ENCODE measurements at places on chromosomes 12 and 14.
A peak's percentile ranks its signal among the peaks of the same experiment; 100 is the strongest.

DNA sequence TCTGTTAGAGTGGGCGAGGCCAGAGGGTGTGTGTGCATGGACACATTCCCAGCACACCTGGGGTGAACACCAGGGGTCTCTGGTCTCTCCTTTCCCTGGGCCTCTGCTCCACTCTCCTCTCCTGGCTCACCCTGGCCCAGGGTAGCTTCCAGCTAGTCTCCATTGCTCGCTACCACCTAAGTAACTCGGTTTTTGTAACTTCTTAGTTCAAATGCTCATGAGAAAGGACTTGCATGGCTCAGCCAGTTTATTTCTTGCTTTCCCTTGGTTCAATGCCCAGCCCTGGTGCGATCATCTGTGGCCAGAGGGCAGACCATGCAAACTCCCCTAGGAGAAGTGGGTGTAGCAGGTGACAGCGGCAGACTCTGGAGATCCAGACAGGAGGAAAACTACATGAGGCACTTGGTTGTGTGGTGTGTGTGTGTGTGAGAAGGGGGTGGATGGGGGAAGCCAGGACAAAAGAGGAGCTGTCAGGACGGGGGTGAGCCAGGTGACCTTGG lies 8.9 kb upstream of the ACVR1B start:
- DNase-seq: no peak

GRCh38 chr12:69252033-69252432 lies 12.7 kb downstream of the CPSF6 start:
- DNase-seq: no peak

DNA sequence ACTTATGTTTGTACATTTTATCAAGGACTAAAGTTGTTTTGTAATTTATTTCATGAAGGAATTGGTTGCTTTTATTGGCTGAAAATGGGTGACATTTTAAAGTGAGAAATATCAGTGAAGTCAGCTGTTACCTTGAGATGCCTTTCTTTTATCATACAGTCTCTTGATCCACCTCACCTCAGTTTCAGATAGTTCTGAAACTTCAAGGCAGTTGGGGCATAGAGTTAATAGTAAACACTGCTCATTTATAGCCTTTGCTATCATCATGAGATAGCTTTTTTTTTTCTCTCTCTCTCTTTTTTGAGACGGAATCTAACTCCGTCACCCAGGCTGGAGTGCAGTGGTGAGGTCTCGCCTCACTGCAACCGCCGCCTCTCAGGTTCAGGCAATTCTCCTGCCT lies 76.7 kb downstream of the MON2 start:
- no peak for DNase-seq

DNA sequence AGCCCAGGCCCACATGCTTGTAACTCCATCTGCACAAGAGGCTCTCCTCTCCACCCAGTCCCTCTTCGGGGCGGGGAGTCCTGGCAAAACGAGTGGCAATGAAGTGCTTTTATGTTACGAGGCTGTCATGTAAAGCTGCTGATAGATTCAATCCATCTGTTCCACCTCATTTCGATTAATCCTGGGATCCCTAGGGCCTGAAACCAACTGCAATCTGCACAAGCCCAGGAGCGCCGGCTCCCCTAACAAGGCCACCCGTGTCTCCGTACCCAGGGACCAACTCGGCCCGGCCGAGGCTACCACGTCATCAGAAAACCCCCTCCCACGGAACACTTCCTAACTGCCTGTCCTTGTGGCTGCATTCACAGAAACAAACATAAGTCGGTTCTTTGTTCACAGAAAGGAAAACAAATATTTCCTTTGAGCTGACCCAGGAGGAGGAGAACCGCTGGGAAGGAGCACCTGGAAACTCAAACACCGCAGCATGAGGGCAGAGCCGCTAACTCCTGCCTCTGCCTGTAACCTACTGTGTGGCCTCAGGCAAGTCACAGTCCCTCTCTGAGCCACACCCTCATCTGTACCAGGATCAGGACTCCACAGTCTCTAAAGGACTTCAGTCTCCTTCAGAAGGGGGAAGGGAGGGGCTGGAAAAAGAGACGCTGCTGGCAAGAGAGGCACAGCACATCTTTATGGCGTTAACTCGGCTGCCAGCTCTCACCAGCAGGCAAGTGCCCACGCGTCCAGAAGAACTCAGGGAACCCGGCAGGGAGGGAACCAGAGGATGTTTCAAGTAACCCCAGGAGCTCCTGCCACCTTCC lies 47.8 kb downstream of the CCDC88C start:
- no peak for DNase-seq

DNA sequence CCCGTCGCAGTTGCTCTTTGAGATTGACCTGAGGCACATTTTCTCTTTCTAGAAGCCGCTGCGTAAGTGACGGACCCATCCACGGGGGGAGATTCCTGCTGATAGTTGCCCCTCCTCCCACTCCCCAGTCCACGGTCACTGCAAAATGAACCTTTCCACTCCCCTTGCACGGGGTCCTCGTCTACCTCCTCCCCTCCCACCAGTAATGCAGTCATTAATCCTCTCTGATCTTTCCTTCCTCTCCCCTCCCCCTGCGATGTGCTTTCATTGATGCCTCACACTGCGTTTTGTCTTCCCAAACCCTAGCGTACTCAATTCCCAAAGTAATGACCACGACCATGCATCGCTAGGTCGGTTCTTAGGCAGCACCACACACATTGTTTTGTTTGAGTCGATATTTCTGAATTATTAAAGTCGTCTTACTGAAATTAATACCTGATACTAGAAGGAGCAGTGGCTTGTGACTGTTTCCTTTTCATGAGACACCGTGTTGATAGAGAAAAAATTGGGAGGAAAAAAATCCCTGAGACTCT lies 857 bp downstream of the ETNK1 start:
- peak; percentile 45 for DNase-seq

DNA sequence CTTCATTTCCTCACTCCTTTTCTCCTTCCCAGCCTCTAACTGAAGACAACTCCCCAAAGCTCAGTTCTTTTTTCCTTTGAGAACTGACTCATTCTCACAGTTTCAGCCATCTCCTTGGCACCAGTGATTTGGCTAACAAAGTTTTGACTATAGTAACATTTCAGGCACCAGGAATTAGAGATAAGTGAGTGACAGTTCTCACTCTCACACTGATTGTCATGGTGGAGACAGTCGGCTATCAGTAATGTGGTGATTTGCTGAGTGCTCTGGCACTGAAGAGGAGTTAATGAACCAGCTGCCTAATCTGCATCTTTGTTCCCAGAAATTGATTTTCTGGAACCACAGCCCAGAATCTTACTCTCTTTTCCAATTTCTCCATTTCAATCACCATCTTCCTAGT lies 29.5 kb downstream of the HELB start:
- no peak for DNase-seq

GRCh38 chr14:94161058-94161457 lies 13.1 kb upstream of the PPP4R4 start:
- no peak for DNase-seq

- DNase-seq: no peak
Measured at GRCh38 chr14:102086709-102086971, 204 bp downstream of the HSP90AA1 start.

DNA sequence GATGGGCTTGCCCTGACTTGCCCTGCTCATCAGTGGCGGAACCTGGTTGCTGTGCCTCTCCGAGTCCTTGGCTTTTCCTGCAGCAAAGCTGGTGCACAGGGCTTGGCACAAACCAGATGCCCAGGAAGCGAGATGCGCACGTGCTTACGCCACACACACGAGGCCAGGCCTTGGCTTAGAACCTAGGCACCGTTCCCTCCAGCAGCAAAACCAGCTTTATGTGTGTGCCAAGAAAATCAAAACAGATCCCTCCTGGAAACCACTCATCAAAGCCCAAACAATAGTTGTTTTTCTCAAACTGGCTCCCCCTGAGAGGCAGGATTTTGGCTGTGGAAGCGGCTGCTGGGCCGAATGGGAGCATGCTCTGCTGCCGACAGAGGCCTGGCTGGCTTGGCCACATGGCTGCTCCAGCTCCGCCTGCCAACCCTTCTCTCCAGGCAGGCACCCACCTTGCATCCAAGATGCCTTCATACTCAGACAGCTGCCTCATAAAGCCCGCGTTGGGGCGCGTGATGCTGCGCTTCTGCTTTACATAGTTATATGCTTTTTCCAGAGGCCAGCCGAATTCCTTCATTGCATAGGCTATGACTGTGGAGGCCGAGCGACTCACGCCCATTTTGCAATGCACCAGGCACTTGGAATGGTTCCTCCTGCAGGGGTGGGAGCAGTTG lies 58.7 kb downstream of the SSH1 start:
- peak; percentile 50 for DNase-seq

GRCh38 chr12:53225635-53226424 lies 6.2 kb downstream of the RARG start:
- DNase-seq: no peak

GRCh38 chr12:29160230-29160629 lies 11.2 kb downstream of the FAR2 start:
- no peak for DNase-seq

- no peak for DNase-seq
Measured at GRCh38 chr12:82904219-82904790, 217.6 kb downstream of the TMTC2 start.

- no peak for DNase-seq
Measured at GRCh38 chr12:110775997-110776396, 33.3 kb upstream of the PPP1CC start.

DNA sequence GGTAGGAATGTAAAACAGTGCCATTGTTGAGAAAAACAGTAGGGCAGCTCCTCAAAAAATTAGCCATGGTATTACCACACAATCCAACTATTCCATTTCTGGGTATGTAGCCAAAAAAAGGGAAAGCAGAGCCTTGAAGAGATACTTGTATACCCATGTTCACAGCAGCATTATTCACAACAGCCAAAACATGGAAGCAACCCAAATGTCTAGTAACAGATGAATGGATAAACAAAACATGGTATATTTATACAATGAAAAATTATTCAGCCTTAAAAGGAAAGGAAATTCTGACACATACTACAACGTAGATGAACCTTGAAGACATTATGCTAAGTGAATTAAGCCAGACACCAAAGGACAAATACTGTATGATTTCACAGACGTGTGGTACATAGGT lies 67.6 kb upstream of the GNG2 start:
- peak; percentile 14 for DNase-seq

DNA sequence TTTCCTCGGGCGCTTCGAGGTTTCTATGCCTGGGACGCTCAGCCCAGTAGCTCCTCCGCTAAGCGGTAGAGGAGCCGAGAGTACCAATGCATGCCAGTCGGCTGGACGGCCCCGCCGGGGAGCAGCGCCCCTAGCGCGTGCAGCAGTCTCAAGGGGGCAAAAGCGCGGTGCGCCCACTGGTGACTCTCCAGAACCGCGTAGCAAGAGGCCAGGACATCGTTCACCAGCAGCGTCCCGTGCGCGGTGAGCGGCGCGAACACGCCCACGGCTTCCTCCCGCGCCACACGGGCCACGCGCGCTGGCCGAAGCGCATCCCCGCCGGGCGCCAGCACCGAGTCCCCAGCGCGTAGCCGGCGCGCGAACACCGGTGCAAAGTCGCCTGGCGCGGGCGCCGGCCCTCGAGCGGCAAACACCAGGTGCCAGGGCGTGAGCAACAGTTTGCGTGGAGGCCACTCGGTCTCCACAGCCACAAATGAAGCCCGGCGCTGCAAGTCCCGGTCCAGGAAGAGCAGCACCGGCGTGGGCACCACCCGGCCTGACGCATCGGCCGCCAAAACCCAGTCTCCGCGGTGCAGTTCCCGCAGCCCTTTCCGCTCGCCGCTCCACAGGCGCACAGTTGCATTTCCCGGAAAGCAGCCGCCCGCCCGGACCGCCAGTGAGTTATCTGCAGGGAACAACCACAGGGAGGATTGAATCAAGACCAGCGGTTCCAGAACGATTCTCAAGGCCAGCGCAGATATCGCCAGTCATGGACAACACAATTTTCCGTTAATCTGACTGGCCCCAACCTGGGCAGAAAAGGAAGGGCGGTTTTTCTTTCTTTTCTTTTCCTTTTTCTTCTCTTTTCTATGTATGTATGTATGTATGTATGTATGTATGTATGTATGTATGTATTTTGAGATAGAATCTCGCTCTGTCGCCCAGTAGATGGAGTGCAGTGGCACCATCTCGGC lies 4.5 kb downstream of the DHH start:
- DNase-seq: peak; percentile 59

DNA sequence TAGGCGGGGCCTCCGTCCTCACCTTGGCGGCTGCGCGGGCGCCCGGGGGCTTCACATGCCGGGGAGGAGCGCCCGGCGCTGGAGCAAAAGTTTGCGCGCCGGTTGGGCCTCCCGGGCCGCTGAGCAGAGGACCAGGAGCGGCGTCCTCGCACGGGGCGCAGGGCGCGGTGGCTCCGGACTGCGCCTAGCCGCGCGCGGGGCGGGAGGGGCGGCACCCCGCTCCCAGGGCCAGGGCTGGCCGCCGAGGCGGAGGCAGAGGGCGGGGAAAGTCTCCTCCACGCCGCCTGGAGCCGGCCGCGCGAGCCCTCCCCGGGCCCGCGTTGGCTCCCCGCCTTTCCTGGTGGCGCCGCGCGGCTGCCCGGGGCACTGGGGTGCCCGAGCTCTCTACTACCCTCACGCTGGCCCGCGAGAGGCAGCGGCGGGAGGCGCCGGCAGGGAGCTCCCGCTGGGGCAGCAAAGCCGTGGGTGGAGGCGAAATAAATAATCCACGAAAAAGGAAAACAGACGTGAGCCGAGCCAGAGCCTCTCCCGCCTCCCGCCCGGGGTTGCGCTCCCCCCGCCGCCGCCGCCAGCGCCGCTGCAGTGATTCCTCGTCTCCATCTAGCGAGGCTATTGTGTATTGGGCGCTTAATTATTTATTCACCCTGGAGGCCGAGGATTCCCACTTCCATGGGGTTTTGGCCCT lies 400 bp upstream of the PRIMA1 start:
- no peak for DNase-seq

GRCh38 chr12:32522331-32523221 lies 123.2 kb downstream of the FGD4 start:
- peak; percentile 47 for DNase-seq

DNA sequence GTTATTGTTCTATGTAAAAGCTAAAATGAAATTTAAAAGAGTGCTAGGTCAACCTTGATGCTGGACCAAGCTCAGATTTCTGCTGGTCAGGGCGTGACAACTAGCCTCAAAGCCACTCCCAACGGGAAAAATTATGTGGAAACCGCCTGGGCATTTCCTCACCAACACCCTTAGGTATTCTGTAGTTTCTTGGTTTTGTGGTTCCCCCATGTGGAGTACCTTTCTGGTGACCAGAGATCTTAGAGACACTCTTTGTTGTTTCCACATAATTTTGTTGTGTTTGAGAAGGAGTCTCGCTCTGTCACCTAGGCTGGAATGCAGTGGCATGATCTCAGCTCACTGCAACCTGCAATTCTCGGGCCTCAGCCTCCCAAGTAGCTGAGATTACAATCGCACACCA lies 119.9 kb downstream of the DENND5B start:
- DNase-seq: no peak

DNA sequence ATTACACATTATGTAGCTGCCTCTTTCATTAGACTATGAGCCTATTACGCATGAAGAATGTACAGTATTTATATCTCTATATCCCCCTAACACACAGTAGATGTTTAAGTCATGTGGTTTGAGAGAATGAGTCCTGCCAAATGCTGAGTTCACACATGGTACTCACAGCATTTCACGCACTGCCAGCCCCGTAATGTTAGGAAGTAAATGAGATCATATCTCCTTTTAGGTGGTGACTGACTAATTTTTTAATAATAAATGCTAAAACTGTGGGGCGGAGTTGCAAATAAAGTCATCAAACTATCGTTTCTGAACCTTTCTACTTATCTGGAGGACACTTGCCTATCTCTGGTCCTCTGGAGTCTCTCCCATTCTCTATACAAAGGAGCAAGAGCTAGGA lies 343.8 kb downstream of the ADAMTS20 start:
- DNase-seq: peak; percentile 67

All from astrocyte of the spinal cord (primary cell).